ENCODE measurements at places on chromosomes 3 and 15.

DNA sequence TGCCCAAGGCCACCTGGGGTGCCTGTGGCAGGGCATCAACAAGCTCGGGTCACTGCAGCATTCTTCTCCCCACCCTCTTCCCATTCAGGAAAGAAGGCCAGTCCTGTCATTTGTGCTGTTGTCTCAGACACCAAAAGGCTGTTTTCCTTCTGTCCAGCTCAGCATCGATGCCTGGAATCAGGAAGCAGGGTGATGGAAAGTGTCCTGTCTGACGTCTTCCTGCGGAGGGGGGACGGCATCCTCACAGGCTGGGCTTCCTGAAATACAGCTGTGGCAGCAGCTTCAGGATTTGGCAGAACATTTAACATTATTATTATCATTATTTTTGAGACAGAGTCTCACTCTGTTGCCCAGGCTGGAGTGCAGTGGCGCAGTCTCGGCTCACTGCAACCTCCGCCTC lies 33.0 kb upstream of the ANKDD1A start:
- DNase-seq = no peak

GRCh38 chr15:29099131-29099880 lies 170.3 kb downstream of the NSMCE3 start:
- DNase-seq = no peak

GRCh38 chr3:8338424-8338823 lies 163.2 kb upstream of the LMCD1 start:
- DNase-seq = no peak

- DNase-seq = peak; percentile 52
Observed at GRCh38 chr3:24237971-24238706, 256.5 kb downstream of the THRB start.

DNA sequence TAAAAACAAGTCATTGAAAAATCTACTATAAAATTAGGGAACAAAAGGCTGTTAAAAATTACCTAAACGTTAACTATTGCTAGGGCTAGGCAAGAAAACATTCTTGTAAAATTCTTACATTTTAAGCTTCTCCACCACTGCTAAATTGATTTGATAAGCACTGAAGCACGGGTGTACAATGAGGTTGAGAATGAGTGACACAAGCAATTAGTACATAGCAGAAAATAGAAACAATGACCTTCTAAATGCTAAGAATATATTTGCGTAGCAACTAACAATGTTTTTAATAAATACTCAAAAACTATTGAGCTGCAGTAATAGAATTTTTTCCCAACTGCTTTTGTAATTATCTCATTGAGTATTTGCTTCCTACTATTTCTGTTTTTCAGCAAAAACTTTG lies 4.7 kb downstream of the SGO1 start:
- DNase-seq = no peak

- no peak for DNase-seq
Observed at GRCh38 chr15:74124759-74125158, 5.6 kb upstream of the ISLR2 start.

GRCh38 chr15:58771621-58772250 lies 634 bp downstream of the MINDY2 start:
- peak; percentile 63 for DNase-seq

- DNase-seq = peak; percentile 59
Observed at GRCh38 chr15:73750438-73750837, 2.7 kb downstream of the INSYN1 start.

DNA sequence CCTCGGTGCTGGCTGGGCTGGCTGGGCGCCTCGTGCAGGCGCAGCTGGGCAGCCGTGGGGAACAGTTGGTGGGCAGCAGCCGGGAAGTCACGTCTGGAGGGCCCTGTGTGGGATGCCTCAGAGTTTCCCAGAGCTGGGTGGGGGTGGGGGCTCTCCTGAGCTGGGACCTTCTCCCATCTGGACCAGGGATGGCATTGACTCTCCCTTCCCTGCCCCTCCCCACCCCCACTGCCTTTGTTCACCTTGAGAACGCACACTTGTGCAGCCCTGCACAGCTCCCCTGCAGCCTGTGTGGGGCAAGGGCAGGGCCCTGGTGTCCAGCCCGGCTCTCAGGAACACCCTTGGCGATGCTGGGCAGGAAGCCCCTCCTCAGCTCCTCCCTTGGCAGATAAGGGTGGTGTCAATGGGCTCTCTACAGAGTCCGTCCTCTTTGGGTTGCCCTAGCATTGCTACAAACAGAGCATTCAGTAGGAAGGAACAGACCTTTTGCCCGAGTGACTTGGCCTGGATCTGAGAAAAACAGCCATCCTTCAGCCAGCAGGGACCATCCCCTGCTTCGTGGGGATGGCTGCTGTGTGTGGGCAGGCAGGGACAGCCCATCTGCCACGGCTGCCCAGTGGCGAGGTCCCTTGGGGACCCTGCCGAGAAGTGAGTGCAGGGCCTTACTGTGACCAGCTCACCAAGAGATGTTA lies 25.5 kb upstream of the KLF13 start:
- peak; percentile 100 for DNase-seq

DNA sequence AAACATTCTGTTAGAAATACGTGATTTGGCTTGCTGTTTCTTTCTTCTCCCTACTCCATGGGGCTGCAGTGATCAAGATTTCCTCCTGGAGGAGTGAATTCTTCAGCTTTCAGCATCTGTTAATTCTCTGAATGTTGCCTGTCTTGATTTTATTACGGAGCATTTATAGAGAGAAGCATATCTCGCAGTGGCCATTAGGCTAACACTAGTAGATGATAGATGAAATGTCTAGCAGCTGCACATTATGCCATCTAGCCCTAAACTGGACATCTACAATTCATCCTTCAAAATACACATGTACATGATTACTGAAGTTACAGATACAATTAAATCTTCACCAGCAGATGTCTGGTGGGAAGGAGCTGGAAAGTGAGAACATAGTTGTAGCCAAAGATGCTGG lies 769.8 kb upstream of the NECTIN3 start:
- no peak for DNase-seq

- no peak for DNase-seq
Observed at GRCh38 chr15:76038512-76038911, 21.3 kb upstream of the TMEM266 start.

GRCh38 chr3:54714035-54714434 lies 213.8 kb downstream of the LRTM1 start:
- no peak for DNase-seq

DNA sequence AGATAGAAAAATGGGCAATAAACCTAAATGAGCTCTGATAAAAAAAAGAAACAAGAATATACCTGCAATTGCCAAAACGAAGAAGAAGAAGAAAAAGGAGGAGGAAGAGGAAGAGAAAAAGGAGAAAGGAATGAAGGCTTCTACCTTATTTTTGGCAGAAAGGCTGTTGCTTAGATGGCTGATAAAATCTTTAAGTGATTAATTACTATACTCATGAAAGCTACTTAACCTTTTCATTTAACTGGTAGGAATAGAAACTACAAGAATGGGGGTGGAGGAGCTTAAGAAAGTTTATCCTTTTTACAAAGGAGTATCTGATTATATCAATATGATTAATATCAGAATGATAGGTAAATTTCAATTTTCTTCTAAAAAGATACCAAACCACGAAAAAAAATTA lies 75.2 kb downstream of the CLASP2 start:
- no peak for DNase-seq

GRCh38 chr3:114331007-114331406 lies 37.2 kb downstream of the TIGIT start:
- DNase-seq = no peak
